ENCODE measurements at places on chromosomes 13 and 19.
A peak's percentile ranks its signal among the peaks of the same experiment; 100 is the strongest.

DNA sequence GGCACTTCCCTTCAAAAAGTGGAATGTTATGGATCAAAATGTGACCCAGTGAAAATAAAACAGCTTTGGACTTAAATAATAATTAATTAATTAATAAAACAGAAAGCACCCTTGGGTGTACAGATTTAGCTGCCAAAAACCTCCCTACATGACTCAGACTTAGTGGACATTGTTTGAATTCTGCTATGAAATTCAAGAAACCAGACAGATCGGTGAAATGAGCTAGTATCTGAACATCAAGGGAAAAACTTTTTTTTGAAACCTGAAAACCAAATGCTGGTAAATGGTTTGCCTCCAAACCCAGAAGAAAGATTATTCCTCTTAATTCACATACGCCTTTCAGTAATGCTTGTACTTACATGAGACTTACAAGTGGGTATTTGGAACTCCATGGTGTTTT lies 33.5 kb downstream of the SOX21 start:
- no peak for DNase-seq

DNA sequence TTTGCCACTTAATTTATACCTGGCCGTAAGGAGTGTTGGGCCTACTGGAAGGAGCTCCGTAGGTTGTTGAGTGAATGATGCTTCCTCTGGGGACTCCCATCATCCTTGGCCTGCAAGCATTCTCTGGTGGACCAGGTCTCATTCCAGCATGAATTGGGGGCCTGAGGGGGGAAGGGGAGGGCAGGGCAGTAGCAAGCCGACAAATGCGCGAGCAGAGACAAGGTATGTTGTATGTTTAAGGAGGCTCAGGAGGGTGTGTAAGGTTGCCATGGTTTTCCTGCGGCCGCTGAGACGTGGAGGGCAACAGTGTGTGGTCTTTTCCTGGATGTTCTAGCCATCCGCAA lies 749 bp downstream of the ZNF264 start:
- DNase-seq: no peak

GRCh38 chr19:48728911-48729664 lies 9.6 kb upstream of the MAMSTR start:
- DNase-seq: no peak

DNA sequence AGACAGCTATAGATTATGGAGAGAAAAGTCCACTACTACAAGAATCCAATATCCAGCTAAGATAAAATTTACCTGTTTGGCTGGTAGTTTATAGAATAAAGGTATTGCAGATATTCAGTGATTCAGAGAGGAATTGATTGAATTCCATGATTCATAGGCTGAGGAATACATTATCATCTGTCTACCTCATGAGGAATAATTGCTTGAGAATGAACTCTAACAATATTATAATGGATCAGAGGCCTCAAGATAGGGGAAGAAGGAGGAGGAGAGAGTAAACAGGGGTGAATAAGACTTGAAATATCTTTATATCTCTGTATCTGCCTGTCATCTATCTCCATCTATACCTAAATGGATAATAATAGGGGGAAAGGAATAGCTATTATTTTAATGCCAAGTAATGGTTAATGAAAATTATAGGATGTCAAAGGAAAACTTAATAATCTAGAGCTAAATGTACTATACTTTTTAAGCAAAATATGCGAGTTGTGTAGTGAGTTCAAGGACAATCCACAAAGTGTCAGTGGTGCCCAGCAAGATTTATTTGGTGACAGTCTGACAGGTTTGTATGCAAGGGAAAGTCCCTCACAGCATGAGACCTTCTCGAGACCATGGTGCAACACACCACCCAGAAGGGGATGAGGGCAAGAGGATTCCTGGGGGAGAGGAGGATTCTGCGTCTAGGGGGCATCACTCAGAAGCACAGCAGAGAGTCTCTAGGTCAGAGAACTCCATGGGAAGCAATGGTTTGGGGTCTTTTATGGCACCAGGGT lies 224.5 kb downstream of the GPC5 start:
- no peak for DNase-seq

- peak; percentile 55 for DNase-seq
Measured at GRCh38 chr19:16025108-16026101, 50.9 kb upstream of the TPM4 start.

DNA sequence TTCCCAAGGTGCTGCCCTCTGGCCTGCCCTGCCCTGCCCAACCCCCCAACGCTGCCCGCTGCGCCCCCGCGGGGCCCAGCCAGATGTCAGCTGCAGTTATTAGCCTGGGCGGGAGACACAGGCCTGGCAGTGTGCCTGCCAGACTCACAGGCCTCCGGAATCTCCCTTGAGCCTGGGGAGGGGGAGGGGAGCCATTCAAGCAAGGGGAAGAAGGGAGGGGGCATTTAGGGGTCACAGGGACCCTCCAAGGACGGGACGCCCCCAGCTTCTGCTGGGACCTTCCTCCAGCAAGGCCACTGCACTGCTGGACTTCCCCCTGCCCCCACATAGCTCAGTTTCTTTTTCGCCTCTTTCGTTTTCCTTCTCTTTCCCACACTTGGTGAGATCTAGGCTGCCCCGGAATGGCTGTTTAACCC lies 2.6 kb upstream of the JUNB start:
- DNase-seq: peak; percentile 82

DNA sequence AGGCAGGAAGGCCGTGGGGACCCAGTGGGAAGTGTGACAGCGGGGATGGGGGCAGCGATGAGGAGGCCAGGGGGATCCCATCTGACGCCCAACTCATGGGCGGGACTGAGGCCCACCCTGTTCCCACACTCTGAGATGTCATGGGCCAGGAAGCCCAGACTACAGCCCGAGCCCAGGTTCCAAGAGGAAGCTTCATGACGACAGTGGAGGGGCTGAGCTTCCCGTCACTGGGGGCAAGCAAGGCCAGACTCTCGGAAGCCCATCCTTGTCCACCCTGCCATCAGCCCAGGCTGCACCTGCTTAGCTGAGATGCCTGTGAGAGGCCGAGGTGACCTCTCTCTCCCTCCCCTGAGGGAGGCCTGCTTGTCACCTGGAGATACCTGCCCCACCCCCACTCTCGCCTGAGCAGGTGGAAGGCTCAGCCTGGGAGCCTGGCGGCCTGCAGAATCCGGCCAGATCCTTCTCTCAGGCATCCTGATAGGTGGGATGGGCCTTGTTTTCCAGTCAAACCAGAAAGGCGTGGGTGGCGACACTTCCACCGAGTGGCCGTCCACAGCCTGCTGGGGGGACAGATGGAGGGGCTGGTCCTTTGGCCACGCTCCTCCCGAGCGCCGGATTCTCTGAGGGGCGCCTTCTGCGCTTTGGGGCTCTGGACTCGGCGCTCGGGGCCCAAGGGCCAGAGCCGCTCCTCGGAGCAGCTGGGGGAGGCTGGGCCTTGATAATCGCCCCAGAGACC lies 4.8 kb downstream of the ZBTB7A start:
- DNase-seq: no peak

DNA sequence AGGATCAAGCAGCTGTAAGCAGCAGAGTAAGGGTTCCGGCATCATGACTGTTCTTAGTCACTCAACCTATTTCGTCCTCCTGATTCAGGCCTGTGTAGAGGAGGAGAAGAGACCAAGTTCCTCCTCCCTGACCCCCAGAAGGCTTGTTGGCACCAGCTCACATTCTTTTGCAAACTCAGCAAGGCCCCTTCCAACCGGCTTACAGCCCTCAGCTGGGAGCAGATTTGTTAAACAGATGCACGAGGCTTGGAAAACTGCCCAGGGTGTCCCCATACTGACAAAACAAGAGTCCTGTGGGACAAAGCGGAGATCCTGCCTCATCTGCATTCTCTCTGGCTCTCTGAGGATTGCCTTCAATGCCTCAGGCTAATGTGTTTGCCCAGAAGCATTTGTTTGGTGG lies 113.2 kb upstream of the SOX21 start:
- DNase-seq: no peak

Measured in GM13976 (cell line).